ENCODE measurements at places on chromosomes 7 and 10.

- H3K36me3 ChIP-seq = peaks cover 12% of the 10 kb centered on the region
- no peak overlapping the region for H3K4me3 ChIP-seq
- H3K27ac ChIP-seq = no peak overlapping the region
- no peak for DNase-seq
- no peaks in the 10 kb centered on the region for H3K4me1 ChIP-seq
These were observed 35.1 kb downstream of the FHIP2A start for GRCh38 chr10:114856544-114857287.

- DNase-seq = no peak
- H3K4me1 ChIP-seq = peaks cover 2% of the 10 kb centered on the region
- H3K27me3 ChIP-seq = no peaks in the 10 kb centered on the region
- peaks cover 8% of the 10 kb centered on the region for H3K36me3 ChIP-seq
- no peak overlapping the region for H3K4me3 ChIP-seq
- H3K27ac ChIP-seq = no peak overlapping the region
These were observed 50.1 kb downstream of the ARHGAP12 start for GRCh38 chr10:31878486-31878885.

DNA sequence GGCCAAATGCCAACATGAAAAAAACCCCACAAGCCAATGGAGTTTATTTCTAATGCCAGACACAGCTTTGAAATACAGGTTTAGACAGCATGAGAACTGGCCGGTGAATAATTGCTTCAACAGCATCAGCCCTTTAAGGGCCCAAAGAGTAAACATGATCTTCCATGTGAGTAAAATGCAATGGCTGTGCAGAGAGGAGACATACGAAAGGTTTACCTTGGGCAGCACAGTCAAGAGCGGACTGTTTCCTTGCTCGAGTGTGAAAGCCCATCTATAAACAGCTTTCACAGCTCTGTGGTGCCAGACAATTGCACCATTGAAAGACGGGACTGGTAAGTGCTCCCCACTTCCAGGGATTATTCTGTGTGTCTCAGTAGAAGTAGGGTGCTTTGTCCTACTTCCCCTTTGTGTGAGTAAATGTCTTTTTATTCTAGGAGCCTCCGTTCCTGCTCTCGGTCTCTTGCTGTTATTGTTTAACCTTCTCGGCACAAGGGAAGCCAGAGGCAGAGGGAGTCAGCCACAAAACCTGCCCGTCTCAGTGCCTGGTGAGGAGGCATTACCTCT, 77.8 kb upstream of the KAT6B start:
- peaks cover 15% of the 10 kb centered on the region for H3K4me1 ChIP-seq
- H3K27me3 ChIP-seq = peaks cover 2% of the 10 kb centered on the region
- no peak for DNase-seq
- no peak overlapping the region for H3K27ac ChIP-seq
- no peak overlapping the region for H3K4me3 ChIP-seq
- no peaks in the 10 kb centered on the region for H3K36me3 ChIP-seq

GRCh38 chr7:96708872-96709271, 774 bp downstream of the SEM1 start:
- H3K4me1 ChIP-seq = peaks cover 20% of the 10 kb centered on the region
- no peaks in the 10 kb centered on the region for H3K27me3 ChIP-seq
- H3K36me3 ChIP-seq = peaks cover 11% of the 10 kb centered on the region

GRCh38 chr10:78599122-78599853, 469.5 kb upstream of the ZMIZ1 start:
- no peaks in the 10 kb centered on the region for H3K36me3 ChIP-seq
- no peak for DNase-seq
- no peak overlapping the region for H3K4me3 ChIP-seq
- H3K27ac ChIP-seq = no peak overlapping the region

DNA sequence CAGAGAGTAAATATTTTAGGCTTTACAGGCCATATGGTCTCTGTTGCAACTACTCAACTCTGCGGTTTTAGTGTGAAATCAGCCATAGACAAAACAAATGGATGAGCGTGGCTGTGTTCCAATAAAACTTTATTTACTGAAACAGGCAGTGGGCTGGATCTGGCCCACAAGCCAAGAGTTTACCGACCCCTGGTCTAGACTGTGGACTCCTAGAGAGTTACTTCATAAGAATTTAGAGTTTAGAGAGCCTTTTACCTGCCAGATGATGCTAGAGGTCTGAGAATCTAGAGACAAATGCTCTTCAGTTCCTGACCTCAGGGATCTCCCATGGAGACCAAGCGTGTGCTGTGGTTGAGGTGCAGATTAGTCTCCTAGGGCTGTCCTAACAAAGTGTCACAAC, 174.8 kb downstream of the PTEN start:
- no peak for DNase-seq
- H3K4me1 ChIP-seq = peaks cover 13% of the 10 kb centered on the region
- H3K4me3 ChIP-seq = no peak overlapping the region
- no peaks in the 10 kb centered on the region for H3K27me3 ChIP-seq
- no peak overlapping the region for H3K27ac ChIP-seq

GRCh38 chr7:35968140-35968940, 167.5 kb downstream of the SEPTIN7 start:
- no peaks in the 10 kb centered on the region for H3K36me3 ChIP-seq
- no peak overlapping the region for H3K27ac ChIP-seq
- H3K4me1 ChIP-seq = peaks cover 3% of the 10 kb centered on the region
- H3K4me3 ChIP-seq = no peak overlapping the region
- peaks cover 37% of the 10 kb centered on the region for H3K27me3 ChIP-seq

DNA sequence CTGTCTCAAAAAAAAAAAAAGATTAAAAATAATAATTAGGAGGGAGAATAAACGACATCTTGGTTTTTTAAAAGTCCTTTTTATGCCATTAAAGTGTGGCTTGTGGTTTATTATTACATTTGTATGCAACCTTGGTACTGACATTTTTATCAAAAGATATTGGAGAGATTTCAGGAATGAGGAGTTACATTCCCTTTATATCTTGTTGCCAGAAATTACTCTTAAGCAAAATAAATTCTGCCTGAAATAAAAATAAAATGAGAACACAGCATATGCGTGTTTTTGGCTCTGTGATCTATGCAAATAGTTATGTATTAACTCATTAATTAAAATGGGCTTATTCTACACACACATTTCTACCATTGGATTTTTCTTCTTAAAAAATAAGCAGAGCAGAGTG, 202.4 kb downstream of the BICC1 start:
- no peaks in the 10 kb centered on the region for H3K36me3 ChIP-seq
- H3K27ac ChIP-seq = no peak overlapping the region
- no peaks in the 10 kb centered on the region for H3K27me3 ChIP-seq
- no peaks in the 10 kb centered on the region for H3K4me1 ChIP-seq
- H3K4me3 ChIP-seq = no peak overlapping the region

- no peak for DNase-seq
- H3K4me1 ChIP-seq = no peaks in the 10 kb centered on the region
- no peak overlapping the region for H3K4me3 ChIP-seq
- no peaks in the 10 kb centered on the region for H3K27me3 ChIP-seq
- H3K27ac ChIP-seq = no peak overlapping the region
- H3K36me3 ChIP-seq = no peaks in the 10 kb centered on the region
These were observed 183.3 kb downstream of the PTN start for GRCh38 chr7:137160236-137160635.

GRCh38 chr7:130421684-130422083, 19.1 kb downstream of the CEP41 start:
- H3K27me3 ChIP-seq = no peaks in the 10 kb centered on the region
- DNase-seq = no peak
- peaks cover 62% of the 10 kb centered on the region for H3K4me1 ChIP-seq

GRCh38 chr10:72259491-72260238, 14.1 kb upstream of the DDIT4 start:
- H3K36me3 ChIP-seq = no peaks in the 10 kb centered on the region
- no peaks in the 10 kb centered on the region for H3K27me3 ChIP-seq
- peaks cover 62% of the 10 kb centered on the region for H3K4me1 ChIP-seq
- peak overlapping the region; percentile 91 for H3K27ac ChIP-seq
- DNase-seq = peak; percentile 50

- no peak overlapping the region for H3K27ac ChIP-seq
- no peaks in the 10 kb centered on the region for H3K4me1 ChIP-seq
- H3K4me3 ChIP-seq = no peak overlapping the region
- H3K36me3 ChIP-seq = no peaks in the 10 kb centered on the region
- DNase-seq = no peak
These were observed 21.8 kb downstream of the CFAP69 start for GRCh38 chr7:90266808-90267207.

DNA sequence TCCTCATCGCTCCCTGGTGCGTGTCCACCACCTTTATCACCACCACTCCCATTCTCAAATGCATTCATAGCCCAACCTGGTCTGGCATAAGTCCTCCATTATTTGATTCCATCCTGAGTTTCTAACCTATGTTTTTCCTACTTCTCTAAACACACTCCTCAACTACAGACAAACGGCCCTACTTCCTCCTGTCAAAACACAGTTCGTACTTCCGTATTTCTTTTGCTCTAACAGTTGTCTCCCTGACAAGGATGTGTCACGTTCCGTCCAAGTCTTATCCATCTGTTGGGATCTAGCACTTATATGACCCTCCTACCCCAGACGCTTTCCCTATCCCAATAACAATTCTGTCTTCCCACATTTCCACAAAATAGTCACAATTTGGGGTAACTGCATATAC, 46.8 kb downstream of the DOCK4 start:
- DNase-seq = no peak
- peaks cover 30% of the 10 kb centered on the region for H3K27me3 ChIP-seq
- no peaks in the 10 kb centered on the region for H3K36me3 ChIP-seq
- H3K4me1 ChIP-seq = no peaks in the 10 kb centered on the region
- H3K4me3 ChIP-seq = no peak overlapping the region

GRCh38 chr10:99976886-99977665, 32.7 kb downstream of the DNMBP start:
- no peak overlapping the region for H3K27ac ChIP-seq
- DNase-seq = no peak
- H3K27me3 ChIP-seq = no peaks in the 10 kb centered on the region
- no peaks in the 10 kb centered on the region for H3K4me1 ChIP-seq
- H3K4me3 ChIP-seq = no peak overlapping the region

DNA sequence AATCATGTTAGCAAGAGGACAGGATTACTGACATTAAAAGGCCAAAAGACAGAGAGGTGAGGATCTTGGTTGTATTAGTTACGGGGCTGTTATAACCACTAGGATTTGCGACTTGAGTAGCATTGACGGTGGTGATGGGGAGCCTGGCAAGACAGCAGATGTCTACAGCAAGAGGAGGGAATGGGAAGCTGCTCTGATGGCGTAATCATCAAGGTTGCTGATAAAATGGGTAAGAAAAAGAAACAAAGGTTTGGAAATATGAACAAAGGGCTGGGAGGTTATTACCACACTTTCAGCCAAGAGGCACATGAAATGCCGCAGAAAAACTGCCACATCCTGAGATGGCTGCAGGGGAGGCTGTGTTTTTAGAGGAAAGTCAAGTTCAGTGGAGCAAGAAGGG, 33.9 kb downstream of the TMEM229A start:
- H3K36me3 ChIP-seq = no peaks in the 10 kb centered on the region
- no peaks in the 10 kb centered on the region for H3K27me3 ChIP-seq
- no peak for DNase-seq
- H3K27ac ChIP-seq = no peak overlapping the region
- no peaks in the 10 kb centered on the region for H3K4me1 ChIP-seq

GRCh38 chr10:16923309-16923708, 106.1 kb upstream of the RSU1 start:
- no peak overlapping the region for H3K4me3 ChIP-seq
- no peaks in the 10 kb centered on the region for H3K4me1 ChIP-seq
- H3K27me3 ChIP-seq = no peaks in the 10 kb centered on the region
- no peaks in the 10 kb centered on the region for H3K36me3 ChIP-seq

- peaks cover 3% of the 10 kb centered on the region for H3K27me3 ChIP-seq
- no peak overlapping the region for H3K27ac ChIP-seq
- no peaks in the 10 kb centered on the region for H3K36me3 ChIP-seq
- no peak for DNase-seq
These were observed 17.1 kb downstream of the RAPGEF5 start for GRCh38 chr7:22339725-22340390.

- no peaks in the 10 kb centered on the region for H3K4me1 ChIP-seq
- no peaks in the 10 kb centered on the region for H3K27me3 ChIP-seq
- H3K36me3 ChIP-seq = no peaks in the 10 kb centered on the region
- no peak overlapping the region for H3K27ac ChIP-seq
These were observed 89.6 kb downstream of the PPP1R17 start for GRCh38 chr7:31776616-31777015.

- no peak for DNase-seq
- H3K4me3 ChIP-seq = no peak overlapping the region
- H3K27me3 ChIP-seq = no peaks in the 10 kb centered on the region
- peaks cover 4% of the 10 kb centered on the region for H3K4me1 ChIP-seq
- H3K36me3 ChIP-seq = no peaks in the 10 kb centered on the region
- no peak overlapping the region for H3K27ac ChIP-seq
These were observed 51.7 kb upstream of the CYTH3 start for GRCh38 chr7:6323967-6324701.

GRCh38 chr7:44081266-44081748, 1.0 kb downstream of the POLM start:
- DNase-seq = peak; percentile 53
- peak overlapping the region; percentile 92 for H3K4me3 ChIP-seq
- H3K36me3 ChIP-seq = peaks cover 14% of the 10 kb centered on the region
- H3K4me1 ChIP-seq = peaks cover 32% of the 10 kb centered on the region

DNA sequence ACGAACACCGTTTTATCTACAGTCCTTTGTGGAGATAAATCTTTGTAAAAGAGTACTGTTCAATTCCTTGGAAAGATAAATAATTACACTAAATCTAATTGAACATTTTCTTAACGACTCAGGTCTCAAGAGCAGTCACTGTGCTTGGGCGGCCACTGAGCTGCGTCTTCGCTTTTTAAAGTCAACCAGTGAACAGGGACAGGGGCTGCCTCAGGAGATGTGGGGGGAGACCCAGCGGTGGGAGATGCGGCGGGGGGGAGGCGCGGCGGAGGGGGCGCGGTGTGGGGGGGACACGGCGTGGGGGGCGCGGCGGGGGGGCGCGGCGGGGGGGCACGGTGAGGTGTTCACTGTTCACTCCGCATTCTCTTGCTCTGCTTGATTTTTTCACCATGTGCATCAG, 39.8 kb downstream of the CAMK2B start:
- H3K4me3 ChIP-seq = no peak overlapping the region
- DNase-seq = no peak
- no peaks in the 10 kb centered on the region for H3K4me1 ChIP-seq
- H3K27me3 ChIP-seq = peaks cover 6% of the 10 kb centered on the region
- no peaks in the 10 kb centered on the region for H3K36me3 ChIP-seq

DNA sequence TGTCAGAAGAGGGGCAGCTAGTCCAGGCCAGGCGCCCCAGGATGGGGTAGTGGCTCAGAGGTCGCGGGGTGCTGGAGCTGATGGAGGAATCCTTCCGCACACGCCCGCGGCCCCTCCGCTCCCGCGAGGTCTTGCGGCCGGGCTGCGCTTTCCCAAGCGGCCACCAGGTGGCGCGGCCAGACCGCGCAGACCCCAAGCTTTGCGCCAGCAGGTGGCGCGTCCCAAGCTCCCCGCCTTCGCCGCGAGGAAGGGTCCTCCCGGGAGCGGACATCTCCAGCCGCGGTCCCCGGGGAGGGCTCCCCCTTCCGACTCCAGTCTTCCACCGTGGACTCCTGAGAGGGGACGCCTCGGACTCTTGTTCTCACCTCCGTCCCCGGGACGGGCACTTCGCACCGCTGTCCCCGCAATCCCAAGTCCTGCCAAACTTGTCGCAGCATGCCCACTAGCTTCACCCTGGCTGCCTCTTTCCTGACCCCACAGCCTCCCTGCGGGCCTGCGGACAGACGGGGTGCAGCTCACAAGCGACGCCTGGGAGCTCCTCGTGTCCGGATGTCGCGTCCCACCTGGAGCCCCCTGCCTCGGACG, 19.4 kb downstream of the KCNK18 start:
- peak; percentile 84 for DNase-seq
- H3K36me3 ChIP-seq = no peaks in the 10 kb centered on the region
- H3K27ac ChIP-seq = no peak overlapping the region

GRCh38 chr7:49432254-49432653, 341.2 kb upstream of the VWC2 start:
- no peak for DNase-seq
- no peak overlapping the region for H3K27ac ChIP-seq
- H3K27me3 ChIP-seq = no peaks in the 10 kb centered on the region
- H3K36me3 ChIP-seq = no peaks in the 10 kb centered on the region
